ENCODE measurements at places on chromosomes 16 and 17.
A peak's percentile ranks its signal among the peaks of the same experiment; 100 is the strongest.

GRCh38 chr17:77527409-77527808 lies 386.6 kb downstream of the SEC14L1 start:
- DNase-seq: no peak

GRCh38 chr17:48611213-48611612 lies 396 bp upstream of the HOXB7 start:
- DNase-seq: no peak

GRCh38 chr17:6815775-6816174 lies 15.8 kb downstream of the TEKT1 start:
- no peak for DNase-seq

GRCh38 chr16:75627851-75628250 lies 4.8 kb upstream of the ADAT1 start:
- DNase-seq: peak; percentile 80

- DNase-seq: no peak
Measured at GRCh38 chr16:72430121-72430520, 258.2 kb upstream of the PMFBP1 start.

GRCh38 chr16:67562526-67562917 lies at the start of gene CTCF:
TSS of gene CTCF (plus strand) at chr16:67562526. CDS start at chr16:67610833, 48,307 bp downstream.
- peak; percentile 91 for DNase-seq

- no peak for DNase-seq
Measured at GRCh38 chr17:48630925-48631692, 5.0 kb upstream of the HOXB9 start.

DNA sequence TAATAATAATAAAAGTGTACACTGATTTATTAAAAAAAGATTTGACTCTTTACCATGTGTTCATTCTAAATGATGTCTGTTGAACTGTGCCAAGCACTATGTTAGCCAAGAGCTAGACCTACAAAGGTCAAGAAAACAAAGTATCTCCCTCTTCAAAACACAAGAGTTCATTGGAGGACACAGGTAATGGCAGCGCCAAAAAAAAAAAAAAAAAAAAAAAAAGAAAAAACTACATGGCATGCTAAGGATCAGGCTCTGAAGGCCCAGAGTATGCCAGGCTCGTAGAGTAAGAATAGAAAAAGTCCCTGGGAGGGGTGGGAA lies 35.2 kb downstream of the CYTH1 start:
- DNase-seq: no peak

DNA sequence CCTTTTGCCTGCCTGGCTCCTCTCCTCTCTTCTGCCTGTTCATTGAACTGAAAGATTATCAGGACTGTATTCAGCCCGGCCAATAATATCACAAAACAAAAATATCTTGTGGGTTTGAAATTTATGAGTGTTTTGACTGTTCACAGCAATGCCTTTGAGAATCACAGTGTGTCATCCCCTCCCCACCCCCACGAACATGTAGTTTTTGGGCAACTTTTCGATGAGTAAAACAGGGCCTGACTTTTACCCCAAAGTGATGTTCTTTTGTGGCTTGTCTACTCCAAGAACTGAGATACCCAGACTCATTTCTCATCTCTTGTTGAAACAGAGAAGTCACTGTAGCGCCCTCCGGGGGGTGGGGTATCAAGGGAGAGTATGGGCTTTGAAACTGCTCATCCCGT lies 675.7 kb downstream of the WWOX start:
- no peak for DNase-seq

GRCh38 chr17:45093444-45094110 lies 32.5 kb downstream of the NMT1 start:
- peak; percentile 48 for DNase-seq

DNA sequence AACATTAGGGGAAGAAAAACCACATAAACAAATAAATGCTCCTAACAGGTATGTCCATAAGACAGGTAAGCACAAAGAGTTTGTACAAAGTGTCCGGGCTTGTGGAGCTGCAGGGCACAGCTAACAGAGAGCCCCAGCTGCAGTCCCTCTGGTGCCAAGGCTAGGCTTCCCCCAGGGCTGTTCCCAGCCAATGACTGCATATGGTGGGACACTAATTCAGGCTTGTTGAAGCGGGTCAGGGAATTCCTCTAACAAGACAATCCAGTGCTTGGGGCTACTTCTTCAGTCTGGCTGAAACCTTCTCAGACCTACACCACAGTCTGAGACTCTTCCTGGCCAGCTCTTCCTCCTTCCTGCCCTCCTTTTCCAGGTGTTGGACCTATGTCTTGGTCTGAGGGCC lies 51.7 kb upstream of the ALDH3A1 start:
- DNase-seq: no peak

DNA sequence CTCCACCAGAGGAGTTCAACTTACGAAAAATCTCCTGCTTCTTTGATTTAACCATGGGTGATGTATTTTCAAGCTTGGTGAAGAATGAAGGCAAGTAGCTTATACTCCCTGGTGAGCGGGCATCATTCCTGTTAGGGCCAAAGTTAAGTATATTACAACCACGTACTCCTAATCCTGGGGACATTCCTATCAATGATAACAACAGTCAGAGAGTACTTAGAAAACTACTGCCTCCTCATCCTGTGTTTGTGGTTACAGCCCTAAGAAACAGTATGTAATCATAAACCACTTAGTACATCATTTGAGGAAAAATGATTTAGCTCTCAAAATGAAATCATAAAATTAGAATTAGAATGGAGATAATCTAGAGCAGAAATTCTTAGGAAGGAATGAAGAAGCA lies 47.3 kb downstream of the TTC19 start:
- no peak for DNase-seq

DNA sequence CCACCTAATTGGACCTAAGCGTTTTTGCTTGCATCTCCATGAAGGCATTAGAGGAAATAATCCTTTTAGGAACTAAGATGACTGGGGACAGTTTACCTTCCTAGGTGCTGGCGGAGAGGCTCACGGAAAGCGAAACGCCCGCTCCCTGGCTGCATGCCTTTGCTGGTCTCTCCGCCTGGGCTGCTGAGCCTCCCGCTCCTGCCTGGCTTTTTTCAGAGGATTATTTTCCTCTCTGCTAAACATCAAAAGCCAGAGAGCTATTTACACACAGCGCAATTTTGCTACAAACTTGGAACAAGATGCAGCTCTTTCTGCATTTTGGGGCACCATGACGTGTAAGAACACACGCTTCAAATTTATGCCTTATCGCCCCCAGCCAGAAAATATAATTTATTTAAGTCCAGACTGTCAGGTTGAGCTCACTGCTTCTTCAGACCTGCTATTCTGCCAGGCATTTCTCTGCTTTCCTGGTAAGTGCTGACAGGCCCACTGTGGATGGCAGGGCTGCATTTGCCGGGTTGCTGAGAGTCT lies 124.4 kb downstream of the SPACA3 start:
- no peak for DNase-seq

DNA sequence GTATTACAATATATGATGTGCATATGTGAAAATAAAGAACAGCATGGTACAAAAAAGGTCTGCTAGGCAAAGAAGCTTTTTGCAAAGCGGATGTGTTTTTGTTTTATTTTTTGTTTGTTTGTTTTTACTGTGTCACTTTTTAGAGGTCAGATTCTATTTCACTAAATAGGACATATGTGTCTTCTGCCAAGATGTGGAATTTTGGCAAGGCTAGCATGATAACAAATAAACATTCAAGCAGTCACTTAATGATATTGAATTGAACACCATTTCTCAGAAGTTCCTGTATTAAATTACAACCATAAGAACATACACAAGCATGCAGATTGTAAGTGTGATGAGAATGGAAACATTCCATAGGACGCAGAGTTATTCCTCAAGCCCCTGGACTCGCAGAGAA lies 492.7 kb downstream of the WWOX start:
- no peak for DNase-seq

DNA sequence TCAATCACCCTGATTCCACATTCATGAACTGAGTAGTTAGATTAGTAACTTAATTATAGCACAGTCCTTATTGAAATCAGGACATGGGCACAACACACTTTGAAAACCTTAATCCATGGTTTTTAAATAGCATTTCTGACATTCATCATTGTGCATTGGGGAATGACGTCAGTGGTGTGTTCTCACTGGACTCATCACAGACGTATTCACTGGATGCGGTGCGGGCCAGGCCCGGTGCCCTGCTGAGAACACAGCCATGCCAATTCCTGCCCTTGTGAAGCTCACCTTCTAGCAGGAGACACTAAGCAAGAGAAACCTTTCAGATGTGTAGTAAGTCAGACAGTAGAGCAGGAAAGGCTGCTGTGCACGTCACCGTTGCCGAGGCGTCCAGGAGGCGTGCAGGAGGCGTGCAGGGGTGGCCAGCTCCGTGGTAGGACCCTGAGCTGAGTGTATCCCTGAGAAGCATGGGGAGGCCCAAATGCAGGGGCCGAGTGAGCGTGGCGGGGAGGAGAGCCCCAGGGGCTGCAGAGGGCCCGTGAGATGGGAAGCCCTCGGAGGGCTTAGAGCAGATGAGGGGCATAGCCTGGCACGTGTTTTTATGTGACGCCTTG lies 12.9 kb downstream of the BANP start:
- no peak for DNase-seq

GRCh38 chr16:12639044-12639443 lies 164.6 kb downstream of the CPPED1 start:
- no peak for DNase-seq

GRCh38 chr16:1771864-1772361 lies 570 bp upstream of the NME3 start:
- DNase-seq: no peak

GRCh38 chr16:17556276-17557052 lies 85.7 kb upstream of the XYLT1 start:
- DNase-seq: peak; percentile 37

DNA sequence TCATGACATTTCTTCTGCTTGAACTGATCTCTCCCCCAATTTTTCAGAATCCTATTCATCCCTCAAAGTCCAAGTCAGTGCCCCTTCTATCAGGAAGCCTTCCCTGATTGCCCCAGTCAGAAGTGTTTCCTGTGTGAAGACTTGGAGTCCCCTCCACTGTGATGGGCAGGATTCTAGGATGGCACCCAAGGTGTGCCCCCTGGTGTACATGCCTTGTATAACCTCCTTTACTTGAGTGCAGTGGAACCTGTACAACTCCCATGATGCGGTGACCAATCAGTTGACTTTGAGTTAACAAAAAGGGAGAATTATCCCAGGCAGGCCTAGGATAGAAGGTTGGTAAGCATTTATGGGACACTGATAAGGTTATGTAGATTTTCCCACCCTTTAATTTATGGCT lies 23.4 kb downstream of the MYH13 start:
- no peak for DNase-seq

GRCh38 chr17:77503293-77503655 lies 362.5 kb downstream of the SEC14L1 start:
- DNase-seq: no peak

GRCh38 chr17:17555151-17555550 lies 36.4 kb downstream of the PEMT start:
- DNase-seq: no peak

DNA sequence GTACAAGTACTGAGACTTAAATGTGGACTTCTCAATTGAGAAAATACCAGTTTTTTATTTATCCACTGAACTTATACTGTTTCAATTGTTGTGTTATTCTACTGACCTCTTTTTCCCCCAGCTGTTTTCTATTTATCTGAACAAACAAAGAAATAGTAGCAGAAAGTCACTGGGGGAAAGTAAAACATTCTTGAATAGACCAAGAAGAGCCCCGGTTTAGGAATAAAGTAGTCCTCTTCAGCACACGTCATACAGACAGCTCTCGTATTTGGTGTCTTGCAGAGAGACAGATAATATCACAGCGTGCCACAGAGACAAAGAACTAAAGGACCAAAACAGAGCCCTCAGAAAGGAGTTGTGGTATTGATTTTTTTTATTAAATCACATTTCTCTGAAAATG lies 1159.1 kb upstream of the CDH8 start:
- DNase-seq: no peak

- DNase-seq: no peak
Measured at GRCh38 chr17:9520649-9521048, 55.0 kb downstream of the STX8 start.

DNA sequence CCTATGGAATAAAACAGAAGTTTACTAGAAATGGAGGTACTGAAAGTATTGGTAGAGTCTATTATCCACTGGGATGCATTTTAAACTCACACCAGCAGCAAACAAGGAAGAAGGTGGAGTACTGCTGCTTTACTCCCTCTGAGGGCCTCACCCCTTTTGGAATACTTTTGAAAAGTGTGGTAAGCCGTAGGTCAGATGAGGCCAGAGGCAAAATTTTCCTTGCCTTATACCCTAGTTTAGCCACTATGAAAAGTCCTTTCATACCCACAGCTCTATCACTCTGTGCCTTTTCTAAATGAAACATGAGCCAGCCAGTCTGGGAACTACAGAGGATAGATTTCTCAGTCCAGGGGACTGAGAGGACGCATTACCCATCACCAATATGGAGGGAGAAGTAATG lies 14.0 kb downstream of the GDE1 start:
- no peak for DNase-seq

- DNase-seq: peak; percentile 87
Measured at GRCh38 chr16:84532291-84532724, 27.8 kb upstream of the MEAK7 start.

GRCh38 chr17:62822080-62822904 lies 14.2 kb upstream of the MARCHF10 start:
- DNase-seq: peak; percentile 75

- no peak for DNase-seq
Measured at GRCh38 chr17:27477050-27477888, 21.0 kb downstream of the KSR1 start.

DNA sequence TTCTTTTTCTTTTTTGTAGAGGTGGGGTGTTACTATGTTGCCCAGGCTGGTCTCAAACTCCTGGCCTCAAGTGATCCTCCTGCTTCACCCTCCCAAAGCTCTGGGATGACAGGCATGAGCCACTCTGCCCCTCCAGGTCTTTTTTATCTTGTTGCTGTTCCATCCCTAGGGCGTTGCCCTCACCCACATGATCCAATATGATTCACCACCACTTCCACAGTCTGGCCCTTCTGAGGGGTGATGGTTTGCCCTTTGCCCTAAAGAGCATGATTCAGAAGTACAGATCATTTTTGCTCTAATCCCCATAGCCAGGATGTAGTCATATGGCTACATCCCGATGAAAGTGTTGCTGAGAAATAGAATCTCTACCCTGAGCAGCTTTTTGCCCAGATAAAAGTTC lies 18.8 kb downstream of the STX4 start:
- peak; percentile 96 for DNase-seq

GRCh38 chr16:79758615-79759346 lies 158.2 kb upstream of the MAF start:
- no peak for DNase-seq

- DNase-seq: no peak
Measured at GRCh38 chr16:879461-879861, 78.9 kb upstream of the GNG13 start.

GRCh38 chr17:62860962-62861873 lies 53.1 kb upstream of the MARCHF10 start:
- peak; percentile 46 for DNase-seq

GRCh38 chr16:12182212-12182611 lies 205.7 kb downstream of the SNX29 start:
- no peak for DNase-seq

DNA sequence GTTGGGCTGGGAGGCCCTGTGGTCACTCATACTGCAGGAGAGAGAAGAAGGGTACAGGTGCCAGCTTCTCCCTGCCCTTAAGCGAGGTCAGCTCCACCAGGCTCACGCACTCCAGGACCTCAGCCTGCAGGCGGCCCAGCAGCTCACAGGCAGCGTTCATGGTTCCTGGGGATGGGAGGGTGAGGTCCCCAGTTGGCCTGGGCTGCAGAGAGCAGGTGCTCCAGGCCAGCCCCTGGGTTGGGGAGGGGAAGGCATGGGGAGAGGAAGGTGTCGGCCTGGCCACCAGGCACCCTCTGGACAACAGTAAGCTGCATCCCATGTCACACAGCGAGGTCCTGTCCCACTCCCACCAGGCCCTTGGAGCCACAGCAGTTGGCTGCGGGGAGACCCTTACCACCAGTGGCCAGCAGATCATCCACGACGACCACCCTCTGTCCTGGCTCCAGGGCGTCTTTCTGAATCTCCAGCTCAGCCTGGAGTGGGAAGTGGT lies 2.0 kb downstream of the APRT start:
- no peak for DNase-seq

Measured in cardiac fibroblast (primary cell).